ENCODE measurements at places on chromosomes 4 and X. TPM values are rescaled to one million over a fixed set of nuclear protein-coding genes. Genes with fewer than 3 reads are reported as not detected.

Gene RASGEF1B
- 2.0 TPM for total RNA-seq

Gene MAGEA1
- total RNA-seq, result not detected

Gene UGT2B17
- not detected for total RNA-seq

Gene DAPP1
- total RNA-seq, result not detected

Gene RBMXL3
- total RNA-seq, result not detected

Gene SPRY1
- 44.2 TPM for total RNA-seq

Gene SLC6A14
- total RNA-seq, result not detected

Data from fibroblast of the aortic adventitia (primary cell).